Non-pigmented ciliary epithelial cell (primary cell): ENCODE measurements at places on chromosomes 5 and 9.

DNA sequence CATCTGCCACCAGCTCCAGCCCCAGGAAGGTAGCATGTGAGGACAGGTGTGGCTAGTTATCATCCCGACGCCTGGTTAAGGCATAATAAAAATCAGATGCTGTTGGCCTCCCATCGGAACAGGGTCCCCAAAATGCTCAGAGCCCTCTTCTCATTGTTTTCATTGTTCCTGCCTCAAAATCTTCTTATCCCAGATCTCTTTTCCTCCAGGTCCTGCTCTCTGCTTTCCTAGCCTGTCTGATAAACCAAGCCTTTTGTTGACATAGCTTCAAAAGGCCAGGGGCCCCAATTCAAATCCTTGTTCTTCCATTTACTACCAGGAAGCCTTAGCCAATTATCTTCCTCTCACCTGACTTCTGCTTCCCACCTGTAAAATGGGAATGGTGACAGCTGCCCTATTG, 130.1 kb upstream of the ADRA1B start:
- DNase-seq, result no peak

GRCh38 chr9:111516061-111516465, 8.9 kb upstream of the ZNF483 start:
- no peak for DNase-seq

DNA sequence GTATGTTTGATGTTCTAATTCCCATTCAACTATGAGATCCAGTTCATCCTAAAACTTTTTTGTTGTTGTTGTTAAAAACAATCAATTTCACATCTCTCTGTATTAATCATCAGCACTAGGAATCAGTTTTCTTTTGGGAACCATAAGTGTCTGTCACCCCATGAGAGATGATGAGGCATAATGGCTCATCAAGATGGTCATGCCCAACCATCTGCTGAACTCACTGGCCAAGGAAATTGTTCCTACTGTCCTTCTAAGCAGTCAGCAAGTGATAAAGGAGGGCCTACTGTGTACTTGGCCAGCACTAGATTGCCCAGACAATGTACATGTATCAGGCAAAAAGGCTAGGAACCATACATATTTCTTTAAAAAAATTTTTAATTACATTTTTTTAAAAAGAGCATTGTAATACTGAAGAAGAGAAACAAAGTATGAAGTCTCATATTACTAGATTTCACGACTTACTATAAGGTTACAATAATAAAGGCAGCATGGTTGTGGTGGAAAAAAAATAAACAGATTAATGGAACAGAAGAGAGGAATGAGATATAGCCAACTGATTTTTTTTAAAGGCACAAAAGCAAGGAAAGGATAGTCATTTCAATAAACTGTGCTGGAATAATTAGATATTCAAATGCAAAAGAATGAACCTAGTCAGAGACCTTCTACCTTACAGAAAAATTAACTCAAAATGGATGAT, 458.3 kb downstream of the SPOCK1 start:
- no peak for DNase-seq

GRCh38 chr9:133331641-133332380, 4.2 kb downstream of the SURF6 start:
- DNase-seq, result no peak

GRCh38 chr5:10668697-10669096, 92.3 kb downstream of the DAP start:
- DNase-seq, result no peak

GRCh38 chr9:38003946-38004808, 64.8 kb downstream of the SHB start:
- no peak for DNase-seq

GRCh38 chr5:67170767-67171166, 25.8 kb downstream of the CD180 start:
- DNase-seq, result no peak

GRCh38 chr9:5375790-5376477, 36.3 kb upstream of the RLN1 start:
- DNase-seq, result no peak

GRCh38 chr5:118068886-118069285, 919.5 kb downstream of the DTWD2 start:
- no peak for DNase-seq

DNA sequence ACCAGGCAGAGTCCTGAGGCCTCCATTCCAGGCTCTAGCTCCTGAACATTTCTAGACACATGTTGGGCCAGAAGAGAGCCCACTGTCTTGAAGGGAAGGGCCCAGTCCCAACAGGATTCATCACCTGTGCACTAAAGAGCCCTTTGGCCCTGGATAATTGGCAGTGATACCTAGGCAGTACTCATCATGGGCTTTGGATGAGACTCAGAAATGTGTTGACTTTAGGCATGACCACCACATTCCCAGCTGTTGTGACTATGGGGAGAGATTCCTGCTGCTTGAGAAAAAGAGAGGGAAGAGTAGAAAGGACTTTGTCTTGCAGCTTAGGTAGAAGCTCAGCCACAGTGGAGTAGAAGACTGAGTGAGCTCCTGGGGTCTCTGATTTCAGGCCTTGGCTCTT, 138.4 kb upstream of the DAPK1 start:
- DNase-seq, result no peak

GRCh38 chr9:127336506-127337352, 60.2 kb upstream of the SLC2A8 start:
- DNase-seq, result peak; percentile 86

DNA sequence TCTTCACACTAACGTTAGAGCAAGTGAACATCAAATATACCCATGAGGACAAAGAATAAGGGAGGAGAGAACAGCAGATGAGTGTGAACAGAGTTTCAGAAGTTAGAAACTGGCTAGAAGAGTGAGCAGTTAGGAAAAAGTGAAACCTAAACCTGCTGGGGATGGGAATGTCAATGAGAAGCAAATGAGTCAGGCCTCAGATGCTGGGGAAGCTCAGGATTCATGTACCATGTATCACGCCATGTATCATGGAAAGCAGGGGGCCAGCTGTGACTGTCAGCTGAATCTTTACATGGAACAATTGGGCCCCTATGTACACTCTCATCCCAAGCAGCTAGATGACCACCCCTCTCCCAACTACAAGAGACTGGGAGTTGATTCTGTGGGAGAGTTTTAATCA, 16.2 kb downstream of the GDF9 start:
- no peak for DNase-seq

DNA sequence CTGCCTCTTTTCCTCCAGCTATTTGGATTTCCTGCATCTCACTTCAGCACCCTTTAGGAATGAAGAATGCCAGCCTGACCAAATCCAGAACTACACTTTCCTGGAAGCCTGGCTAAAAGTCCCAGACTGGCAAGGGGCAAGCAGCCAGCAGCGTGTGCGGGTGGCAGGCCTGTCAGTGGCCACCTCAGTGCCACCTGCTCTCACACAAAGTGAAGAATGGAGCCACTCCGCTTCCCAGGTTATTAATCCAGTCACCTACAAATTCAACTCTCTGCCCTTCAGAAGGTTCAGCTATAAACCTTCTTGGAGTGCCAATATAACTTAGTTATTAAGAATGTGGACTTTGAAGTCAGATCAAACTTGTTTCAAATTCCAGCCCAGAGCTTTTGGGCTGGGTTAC, 6.7 kb upstream of the ALDOB start:
- DNase-seq, result no peak

DNA sequence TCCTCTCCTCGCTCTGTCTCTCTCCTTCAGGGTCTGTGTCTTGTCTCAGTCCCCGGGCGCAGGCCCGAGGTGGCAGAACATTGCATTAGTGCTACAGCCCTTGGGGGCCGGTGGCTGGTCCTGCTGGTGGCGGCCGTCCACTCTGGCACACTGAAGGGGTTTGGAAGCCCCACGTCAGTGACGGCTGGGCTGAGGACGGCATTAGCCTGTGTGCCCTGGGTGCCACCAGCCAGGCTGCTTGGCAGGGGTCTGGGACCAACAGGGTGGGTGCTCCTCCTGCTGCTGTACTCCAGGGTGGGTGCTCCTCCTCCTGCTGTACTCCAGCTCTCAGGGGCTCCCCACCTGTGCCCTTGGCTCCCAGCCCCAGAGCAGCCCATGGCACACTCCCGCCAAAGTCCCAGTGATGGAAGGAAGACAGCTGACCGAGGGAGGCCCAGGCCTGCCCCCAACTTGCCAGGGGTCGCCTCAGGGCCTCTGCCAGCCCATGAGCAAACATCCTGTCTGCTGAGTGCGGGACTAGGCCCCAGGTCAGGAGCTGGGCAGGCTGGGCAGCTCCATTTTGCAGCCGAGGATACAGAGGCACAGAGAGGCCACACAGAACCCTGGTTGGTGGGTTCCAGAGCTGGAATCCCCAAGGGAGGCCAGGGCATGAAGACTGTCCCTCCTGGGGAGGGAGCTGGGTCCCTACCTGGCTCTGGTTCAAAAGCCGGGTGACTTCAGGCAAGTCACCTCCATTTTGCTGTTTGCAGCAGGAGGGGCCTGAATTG, 27.3 kb downstream of the SARDH start:
- no peak for DNase-seq

DNA sequence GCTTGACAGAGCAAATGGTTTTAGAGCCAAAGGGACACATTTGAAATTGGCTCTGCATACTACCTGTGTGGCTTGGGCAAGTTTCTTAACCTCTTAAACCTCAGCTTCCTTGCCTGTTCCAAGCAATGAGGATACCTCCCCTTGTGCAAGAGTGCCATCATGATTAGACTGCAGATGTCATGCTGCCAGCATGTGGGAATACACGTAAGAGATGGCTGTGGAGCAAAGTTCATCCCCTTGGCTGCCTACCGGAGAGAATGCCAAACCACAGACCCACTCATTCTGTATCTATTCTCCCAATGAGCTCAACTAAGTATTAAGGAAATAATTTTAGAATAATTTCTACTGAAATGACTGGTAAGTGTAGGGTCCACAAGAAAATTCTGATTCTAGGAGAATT, 101.3 kb downstream of the WDR41 start:
- peak; percentile 1 for DNase-seq

DNA sequence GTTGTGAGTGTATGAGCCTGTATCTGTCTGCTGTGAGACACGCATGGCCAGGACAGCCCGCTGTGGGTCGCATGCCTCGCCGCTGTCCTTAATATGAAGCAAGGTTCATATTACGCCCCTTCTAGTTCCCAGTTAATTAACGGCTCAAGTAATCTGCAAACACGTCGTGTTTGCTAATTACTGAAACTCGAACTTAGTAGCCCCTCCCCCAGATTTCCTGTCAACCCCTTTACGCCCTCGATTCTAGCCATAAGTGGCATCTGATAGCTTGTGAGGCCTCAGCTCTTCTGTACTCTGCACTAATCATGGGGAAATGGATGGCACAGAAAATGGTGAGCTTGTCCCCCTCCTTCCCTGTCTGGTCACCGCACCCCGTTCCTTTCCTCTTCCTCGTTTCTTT, 116.9 kb upstream of the OTULINL start:
- DNase-seq, result no peak

DNA sequence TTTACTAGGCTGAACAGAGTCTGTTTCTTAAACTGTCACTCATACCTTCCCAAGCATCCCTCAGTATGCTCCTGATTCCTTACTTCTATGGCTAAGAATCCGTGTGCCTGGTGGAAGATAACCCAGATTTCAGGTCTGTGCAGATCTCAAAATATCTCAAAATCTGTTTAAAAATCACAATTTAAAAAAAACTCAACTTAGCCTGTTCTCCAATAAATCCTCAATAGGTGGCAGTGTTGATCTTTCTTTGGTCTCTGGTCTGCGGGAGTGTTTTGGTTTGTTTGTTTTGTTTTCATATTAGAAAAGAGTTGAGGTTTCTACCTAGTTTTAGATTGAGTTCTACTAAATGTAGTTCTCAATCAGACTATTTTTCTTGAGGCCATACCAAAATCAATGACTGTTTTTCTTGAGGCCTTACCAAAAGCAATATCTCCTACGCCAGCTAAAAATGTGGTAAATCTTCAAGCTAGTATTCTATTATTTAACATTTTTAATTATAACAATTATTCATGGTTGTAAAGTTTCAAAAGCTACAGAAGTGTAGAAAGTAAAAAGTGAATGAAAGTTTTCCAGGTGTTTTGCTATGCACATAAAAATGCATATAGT, 57.9 kb downstream of the TGFBR1 start:
- no peak for DNase-seq

DNA sequence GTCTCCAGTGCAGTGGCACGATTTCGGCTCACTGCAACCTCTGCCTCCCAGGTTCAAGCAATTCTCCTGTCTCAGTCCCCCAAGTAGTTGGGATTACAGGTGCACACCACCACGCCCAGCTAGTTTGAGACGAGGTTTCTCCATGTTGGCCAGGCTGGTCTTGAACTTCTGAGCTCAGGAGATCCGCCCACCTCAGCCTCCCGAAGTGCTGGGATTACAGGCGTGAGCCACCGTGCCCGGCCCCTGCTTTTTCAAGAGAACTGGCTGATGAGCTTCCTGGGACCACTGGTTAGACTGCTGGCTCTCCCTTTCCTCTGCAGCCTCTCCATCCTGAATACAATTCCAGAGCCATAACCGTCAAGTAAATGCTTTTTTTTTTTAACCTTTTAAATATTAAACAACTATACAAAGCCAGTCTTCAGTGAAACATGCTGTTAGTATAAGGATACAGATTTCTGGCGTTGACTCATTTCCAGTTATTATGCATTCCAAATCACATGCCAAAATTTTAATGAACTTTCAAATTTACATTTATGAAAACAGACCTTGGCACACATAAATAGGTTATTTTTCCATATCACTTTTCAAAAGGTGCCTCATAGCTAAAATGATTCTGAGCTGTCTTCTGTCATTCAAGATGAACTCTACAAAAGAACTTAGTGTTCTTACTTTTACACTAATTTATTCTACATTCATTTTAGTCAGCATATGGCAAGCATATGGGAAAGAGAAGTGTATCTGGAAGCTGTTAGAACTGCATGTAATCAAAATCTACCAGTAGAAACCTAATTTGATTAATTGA, 116.0 kb downstream of the MLLT3 start:
- DNase-seq, result no peak

GRCh38 chr5:68544091-68544647, 328.6 kb downstream of the PIK3R1 start:
- DNase-seq, result no peak
